Stimulated activated naive CD8-positive, alpha-beta T cell treated with anti-CD3 and anti-CD28 coated beads, Interleukin-15, Interleukin-2, amounts not matched to agents 100 U/mL and 50 U/mL, for 24 hours (primary cell): ENCODE measurements at places on chromosomes 13 and 19.
A peak's percentile ranks its signal among the peaks of the same experiment; 100 is the strongest.

DNA sequence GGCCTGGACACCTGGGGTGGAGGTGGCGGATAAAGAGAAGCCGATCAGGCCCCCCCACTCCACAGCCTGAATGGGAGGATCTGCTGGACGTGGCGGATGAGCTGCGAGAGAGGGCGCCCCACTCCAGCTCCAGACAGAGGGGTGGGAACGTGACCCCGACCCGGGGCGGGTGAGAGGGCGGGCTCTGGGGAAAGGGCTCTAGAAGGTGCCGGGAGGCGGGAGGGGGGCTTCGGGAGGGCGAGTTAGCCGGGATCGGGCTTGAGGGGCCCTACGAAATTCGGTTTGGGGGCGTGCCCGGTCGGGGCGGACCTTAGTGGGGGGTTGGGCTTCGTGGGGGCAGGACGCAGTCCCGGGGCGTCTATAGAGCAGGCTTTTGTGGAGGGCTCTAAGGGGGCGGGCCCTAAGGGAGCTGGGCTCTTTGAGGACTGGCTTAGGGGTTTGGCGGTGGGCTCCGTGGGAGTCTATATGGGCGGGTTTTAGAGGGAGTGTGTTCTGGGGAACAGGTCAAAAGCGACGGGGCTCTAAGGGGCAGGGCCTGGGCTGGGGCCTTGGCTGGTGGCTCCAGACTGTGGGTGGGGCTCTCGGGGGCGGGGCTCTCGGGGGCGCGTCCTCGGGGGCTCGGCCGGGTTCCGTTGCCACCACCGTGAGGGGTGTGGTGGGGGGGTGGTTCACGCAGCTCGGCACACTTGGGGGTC, 4.1 kb upstream of the NANOS3 start:
- DNase-seq = peak; percentile 56

DNA sequence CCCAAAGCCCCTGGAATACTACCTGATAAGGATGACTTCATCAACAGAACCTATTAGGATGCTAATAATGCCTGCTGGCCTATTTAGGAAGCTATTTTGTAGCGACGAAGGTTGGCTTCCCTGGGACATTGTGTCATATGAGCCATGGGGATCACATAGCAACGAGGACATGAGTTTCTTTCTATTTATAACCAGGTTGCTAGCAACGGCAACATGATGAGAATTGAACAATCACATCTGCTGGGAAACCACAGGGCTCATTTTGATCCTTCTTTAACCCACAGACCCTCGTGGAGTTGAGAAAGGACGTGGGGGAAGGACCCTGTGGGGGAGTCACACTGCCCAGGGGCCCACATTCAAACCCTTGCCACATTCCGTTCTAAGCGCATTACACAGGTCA, 172.2 kb downstream of the COL4A1 start:
- DNase-seq = no peak

DNA sequence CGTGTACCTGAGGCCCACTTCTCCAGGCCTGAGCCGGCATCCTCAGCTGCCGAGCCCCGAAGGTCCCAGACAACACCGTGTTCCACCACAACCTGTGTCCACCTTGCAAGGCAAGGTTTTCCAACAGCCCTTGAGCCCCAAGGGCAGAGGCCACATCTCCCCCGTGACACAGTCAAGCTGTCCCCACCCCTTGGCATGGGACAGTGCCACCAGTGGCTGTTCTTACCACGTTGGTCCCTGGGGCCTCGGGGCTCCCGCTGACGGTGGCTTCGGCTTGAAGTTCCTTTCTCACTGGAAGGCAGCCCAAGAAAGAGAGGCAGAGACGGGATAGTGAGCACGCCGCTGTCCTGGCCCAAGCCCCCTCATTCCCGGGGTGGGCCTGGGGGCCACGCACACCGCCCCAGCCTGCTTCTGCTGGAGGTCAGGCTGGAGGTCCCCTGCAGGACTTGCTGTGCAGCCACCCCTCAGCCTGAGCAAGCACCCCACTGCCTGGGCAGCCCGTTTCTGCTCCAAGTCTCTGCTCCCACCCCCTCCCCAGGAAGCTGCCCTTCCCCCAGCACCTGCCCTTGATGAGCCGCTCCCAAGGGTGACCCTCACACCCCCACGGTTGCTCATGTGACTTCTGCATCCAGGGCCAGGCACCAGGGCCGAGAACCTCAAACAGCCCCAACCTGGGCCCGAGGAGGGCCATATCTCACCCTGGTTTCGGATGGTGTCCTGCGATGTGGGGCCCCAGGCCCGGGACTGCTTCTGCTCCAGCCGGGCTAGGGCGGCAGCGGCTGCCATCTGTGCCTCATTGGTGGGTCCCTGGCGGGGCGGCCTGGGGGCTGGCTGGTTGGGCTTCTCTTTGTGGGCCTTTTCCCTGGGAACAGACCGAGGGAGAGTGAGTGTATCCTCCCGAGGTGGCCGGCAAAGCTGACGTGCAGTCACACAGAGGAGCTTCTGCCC, 4.1 kb downstream of the UBXN6 start:
- no peak for DNase-seq

GRCh38 chr19:22620912-22621311, 13.2 kb upstream of the ZNF492 start:
- no peak for DNase-seq

- no peak for DNase-seq
These were observed 8.2 kb upstream of the ZNF177 start for GRCh38 chr19:9354651-9355050.

DNA sequence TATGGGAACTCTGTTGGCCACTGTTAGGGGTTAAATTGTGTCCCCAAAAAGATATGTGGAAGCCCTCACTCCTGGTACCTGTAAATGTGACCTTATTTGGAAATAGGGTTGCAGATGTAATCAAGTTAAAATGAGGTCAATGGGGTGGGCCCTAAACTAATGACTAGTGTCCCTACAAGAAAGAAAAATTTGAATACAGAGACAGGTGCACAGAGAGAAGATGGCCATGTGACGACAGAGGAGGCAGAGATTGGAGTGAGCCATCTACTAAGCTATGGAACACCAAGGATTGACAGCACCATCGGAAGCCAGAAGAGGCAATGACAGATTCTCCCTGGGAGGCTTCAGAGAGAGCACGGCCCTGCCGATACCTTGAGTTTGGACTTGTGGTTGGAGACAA, 16.5 kb downstream of the POU2F2 start:
- DNase-seq = no peak

GRCh38 chr19:51688671-51689571, 4.2 kb upstream of the SPACA6 start:
- peak; percentile 34 for DNase-seq

- DNase-seq = no peak
These were observed 1546.2 kb downstream of the OLFM4 start for GRCh38 chr13:54574791-54575190.

- no peak for DNase-seq
These were observed 64.8 kb upstream of the KCTD15 start for GRCh38 chr19:33731881-33732280.

GRCh38 chr19:51372649-51373504, at the start of gene NKG7:
Gene NKG7 (minus strand): TSS chr19:51372654. CDS start chr19:51372535, 119 bp downstream.
- DNase-seq = peak; percentile 87

DNA sequence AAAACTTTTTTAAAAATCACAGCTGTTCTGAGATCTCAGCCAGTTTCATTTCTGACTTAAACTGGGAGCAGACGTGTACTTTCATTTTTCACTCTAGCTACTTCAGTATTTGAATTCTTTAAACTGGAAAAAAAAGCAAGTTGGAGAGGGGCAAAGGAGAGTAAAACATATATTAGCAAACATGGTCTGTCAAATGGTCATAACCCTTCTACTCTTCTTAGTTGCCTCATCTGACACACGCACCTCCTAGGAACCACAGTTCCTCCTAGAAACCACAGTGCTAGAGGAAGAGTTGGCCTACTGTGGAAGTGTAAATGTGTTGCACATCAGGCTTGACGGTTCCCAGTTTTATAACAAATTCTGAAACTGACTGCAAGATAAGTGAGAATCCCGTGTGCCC, 47.2 kb downstream of the TM9SF2 start:
- no peak for DNase-seq

GRCh38 chr19:44570984-44571684, 41.7 kb upstream of the CEACAM20 start:
- DNase-seq = peak; percentile 65

GRCh38 chr13:97175041-97175440, 47.1 kb upstream of the MBNL2 start:
- no peak for DNase-seq

- peak; percentile 16 for DNase-seq
These were observed 4.8 kb upstream of the NFIC start for GRCh38 chr19:3361384-3362216.

DNA sequence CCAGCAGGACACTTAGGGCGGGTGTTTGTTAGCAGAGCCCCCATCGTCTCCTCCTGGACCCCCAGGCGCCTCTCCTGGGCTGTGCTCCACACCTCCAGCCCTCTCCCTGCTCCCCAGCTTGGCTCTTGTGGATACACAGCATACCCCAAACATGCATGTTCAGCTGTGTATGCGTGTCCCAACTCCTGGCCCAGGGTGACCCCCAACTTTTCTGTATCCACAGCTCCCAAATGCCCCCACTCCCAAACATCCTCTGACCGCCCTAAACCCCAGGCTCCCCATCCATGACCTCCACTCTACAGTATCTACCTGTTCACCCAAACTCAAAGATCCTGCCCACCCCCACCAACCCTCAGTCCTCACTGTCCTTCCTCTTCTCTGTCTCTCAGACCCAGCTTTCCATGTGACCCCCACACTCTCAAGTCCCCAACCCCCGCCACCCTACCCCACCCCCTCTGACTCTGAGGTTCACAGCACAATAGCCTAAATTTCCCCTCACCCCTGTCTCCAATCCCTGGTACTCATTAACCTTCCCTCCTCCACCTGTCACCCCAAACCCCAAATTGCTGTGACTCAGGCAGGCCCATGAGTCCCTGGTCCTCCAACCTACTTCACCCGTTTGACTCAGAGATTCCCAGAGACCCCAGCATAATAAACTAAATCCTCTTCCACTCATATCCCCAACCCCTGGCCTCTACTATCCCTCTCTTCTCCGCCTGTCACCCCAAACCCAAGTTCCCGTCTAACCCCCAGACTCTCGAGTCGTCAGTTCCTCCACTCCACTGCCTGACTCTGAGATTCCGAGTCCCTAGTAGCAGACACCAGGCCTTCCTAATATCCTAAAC, 968 bp downstream of the UBE2M start:
- no peak for DNase-seq

- DNase-seq = no peak
These were observed 27.4 kb upstream of the SACS start for GRCh38 chr13:23460921-23461320.

DNA sequence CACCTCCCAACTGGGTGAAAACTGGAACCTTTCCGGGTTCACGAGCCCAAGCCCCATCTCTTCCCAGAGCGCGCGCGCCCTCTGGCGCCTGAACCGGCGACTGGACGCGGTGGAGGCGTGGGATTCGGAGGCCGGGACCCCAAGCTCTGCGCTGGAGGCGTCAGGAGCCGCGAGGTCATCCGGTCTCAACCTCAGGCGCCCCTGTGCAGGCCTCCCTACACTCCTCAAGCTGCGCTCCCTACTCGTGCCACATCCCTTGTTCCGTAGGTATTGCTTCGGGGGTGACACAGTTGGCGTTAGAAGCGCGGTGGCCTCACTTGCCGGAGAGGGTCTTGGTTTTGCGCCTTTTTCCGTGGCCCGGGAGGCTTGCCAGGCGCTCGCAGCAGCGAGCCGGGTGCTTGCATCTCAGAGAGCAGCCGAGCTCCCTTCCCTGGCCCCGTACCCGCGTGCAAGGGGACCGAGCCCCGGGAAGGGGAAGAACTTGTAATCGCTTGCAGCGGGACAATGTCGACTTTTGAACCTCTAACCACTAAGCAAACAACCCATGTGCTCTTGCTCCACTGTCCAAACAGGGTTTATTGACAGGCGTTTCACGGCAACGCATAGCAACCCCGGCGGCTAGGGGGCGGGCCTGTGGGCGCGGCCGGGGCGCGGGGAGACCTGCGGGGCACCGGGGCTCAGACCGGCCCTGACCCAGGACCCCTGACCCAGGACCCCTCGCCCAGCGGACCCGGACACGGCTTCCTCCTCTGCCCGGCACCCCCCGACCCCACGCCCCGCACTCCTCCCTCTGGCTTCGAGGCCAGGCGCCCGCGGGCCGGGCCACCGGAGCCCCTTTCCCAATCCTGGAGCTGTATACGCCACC, 8.5 kb downstream of the CDX2 start:
- DNase-seq = peak; percentile 65

GRCh38 chr13:111908981-111909380, 158.0 kb upstream of the SOX1 start:
- DNase-seq = no peak

GRCh38 chr13:33543631-33544265, 258.2 kb upstream of the STARD13 start:
- no peak for DNase-seq

DNA sequence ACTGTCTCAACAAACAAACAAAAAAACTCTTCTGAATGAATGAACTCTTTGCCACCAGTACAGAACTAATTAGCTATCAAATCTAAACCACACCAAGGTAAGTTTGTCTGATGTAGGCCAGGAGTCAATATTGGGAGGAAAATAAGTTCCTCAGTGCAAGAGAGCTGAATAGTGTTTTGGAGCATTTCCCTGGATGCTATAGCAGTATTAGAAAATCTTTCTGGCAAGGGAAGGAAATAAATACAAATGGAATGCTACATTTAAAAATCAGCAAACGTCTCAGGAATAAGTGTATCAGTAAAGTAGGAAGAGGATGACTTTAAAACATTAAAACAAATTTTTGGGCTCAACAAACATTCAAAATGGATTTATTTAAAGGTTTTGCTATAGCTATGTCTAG, 81.3 kb upstream of the TMTC4 start:
- no peak for DNase-seq

DNA sequence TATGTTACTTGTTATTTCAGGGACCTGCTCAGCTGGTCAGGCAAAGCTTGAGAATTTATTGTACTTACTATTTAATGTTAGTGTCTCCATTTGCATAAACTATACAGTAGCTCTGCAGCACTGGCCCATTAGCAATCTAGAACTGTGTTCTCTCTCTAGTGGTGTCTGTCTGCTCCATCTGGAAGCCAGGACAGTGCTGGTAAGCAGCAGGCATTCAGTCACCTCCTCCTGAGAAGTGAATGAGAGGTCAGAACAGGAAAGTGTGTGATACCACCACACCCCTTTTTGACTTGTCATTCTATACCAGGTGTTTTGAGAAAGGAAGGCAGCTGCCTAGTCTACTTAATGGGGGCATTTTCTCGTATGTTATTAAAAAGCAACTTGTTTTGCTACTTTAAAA, 3.9 kb downstream of the COG3 start:
- no peak for DNase-seq

GRCh38 chr13:27194209-27194608, 22.6 kb upstream of the USP12 start:
- no peak for DNase-seq

GRCh38 chr13:42812316-42812715, 30.9 kb downstream of the FAM216B start:
- DNase-seq = no peak

- no peak for DNase-seq
These were observed 360.9 kb downstream of the PCDH17 start for GRCh38 chr13:57992416-57992815.

DNA sequence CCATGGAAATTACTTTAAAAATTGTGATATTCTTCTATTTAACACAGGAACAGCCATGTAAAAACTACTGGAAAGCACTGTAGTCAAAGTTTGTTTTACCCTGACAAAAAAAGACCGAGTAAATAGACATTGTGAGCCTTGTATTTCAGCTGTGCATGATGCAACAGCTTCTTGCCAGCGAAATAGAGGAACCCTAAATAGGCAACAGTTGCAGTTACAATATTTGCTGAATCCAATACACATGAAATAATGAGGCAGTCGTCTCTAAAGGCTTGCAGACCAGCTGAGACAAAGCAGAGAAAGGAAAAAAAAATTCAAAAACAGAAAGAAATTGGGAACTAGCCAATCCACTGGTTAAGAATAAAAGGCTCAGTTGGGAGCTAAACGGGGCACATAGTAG, 1001.1 kb downstream of the OLFM4 start:
- DNase-seq = no peak

GRCh38 chr19:54616057-54616456, 14.2 kb upstream of the LILRB1 start:
- no peak for DNase-seq
